Muscle of arm (tissue), 14 donors: ENCODE measurements at places on chromosomes 4 and X.

- no peak for DNase-seq
Observed at GRCh38 chrX:10193587-10193986, 36.8 kb downstream of the CLCN4 start.

GRCh38 chr4:169485791-169486742, 126.3 kb downstream of the NEK1 start:
- DNase-seq, result peak; percentile 70

GRCh38 chr4:39452153-39452859, 6.4 kb downstream of the RPL9 start:
- DNase-seq, result no peak

DNA sequence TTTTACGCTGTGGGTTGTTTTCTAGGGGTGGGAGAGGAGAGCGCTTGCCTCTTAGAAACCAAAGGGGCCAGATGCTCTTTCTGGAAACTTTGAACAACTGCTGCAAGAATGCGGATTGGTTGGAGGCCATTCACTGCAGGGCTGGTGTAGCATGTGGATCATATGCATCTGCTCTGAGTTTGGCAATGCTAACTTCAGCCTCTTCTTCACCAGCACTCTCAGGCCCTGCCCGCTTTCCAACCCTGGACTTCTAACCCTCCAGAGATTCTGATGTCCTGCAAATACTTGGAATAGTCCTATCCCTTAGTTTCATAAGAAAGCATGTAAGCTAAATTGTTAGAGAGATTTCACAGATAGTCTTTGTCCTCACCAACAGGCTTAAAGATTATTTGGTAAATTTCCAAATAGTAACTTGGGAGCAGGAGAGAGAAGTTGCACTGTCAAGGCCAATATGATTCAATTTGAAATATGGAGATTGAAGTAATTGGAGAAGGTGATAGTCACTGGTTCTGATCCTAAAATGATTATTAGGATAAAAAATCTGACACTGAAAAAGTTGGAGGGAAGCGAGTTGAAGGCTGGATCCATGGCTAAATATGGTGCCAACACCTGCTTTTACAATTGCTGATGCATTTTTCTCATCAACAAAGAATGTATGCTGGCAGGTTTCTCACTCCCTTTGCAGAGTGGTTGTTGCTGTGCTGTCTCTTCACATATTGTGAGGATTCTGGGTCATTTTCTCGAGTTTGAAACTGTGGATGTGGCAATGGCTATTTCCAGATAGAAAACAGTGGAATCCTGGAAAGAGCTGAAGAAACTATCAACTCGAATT, 210.4 kb downstream of the PTTG2 start:
- DNase-seq, result peak; percentile 83

DNA sequence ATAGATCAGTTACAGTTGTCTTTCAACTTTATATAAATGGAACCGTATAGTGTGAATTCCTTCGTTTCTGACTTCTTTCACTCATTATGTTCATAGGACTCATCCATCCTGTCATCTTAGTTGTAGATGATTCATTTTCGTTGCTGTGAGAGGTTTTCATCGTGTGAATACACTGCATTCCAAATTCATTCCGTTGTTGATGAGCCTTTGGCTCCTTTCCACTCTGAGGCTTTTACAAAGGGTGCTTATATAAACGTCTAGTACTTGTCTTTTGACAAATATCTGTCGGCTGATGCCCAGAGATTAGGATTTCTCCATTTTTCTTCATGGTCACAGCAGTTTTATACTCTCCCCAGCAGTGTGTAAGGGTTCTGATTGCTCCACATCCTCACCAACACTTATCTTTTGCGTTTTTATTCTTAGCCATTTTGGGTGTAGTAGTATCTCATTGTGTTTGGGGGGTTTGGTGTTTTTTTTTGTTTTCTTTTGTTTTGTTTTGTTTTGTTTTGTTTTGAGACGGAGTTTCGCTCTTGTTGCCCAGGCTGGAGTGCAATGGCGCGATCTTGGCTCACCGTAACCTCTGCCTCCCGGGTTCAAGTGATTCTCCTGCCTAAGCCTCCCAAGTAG, 48.6 kb downstream of the LRP2BP start:
- no peak for DNase-seq

DNA sequence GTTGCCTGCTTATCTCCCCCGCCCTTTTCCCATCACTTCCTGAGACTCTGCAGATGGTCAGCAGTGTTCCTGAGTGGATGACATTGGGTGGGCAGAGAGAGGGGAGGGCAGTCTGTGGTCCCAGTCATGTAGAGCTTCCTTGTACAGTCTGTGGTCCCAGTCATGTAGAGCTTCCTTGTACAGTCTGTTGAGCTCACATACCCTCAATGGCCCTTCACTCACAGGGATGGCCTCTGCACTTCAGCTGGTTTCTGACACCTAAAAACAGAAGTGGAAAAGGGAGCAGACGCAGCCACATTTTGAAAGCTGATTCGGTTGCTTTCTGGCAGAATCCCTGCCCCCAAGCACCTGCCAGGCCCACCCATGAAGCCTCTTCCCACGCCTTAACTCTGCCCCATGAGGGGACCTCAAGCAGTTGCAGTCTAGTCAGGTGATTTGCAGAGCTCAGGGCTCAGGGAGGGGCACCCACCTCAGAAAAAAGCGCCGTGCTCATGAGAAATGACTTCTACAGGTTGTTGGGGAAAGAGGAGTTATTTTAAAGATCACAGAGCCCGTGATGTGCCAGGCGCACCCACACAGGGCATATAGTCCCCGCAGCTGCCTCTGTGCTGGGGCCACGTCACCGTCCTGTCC, 3.6 kb upstream of the TMEM271 start:
- no peak for DNase-seq

- no peak for DNase-seq
Observed at GRCh38 chrX:79400623-79401022, 33.5 kb upstream of the ITM2A start.

DNA sequence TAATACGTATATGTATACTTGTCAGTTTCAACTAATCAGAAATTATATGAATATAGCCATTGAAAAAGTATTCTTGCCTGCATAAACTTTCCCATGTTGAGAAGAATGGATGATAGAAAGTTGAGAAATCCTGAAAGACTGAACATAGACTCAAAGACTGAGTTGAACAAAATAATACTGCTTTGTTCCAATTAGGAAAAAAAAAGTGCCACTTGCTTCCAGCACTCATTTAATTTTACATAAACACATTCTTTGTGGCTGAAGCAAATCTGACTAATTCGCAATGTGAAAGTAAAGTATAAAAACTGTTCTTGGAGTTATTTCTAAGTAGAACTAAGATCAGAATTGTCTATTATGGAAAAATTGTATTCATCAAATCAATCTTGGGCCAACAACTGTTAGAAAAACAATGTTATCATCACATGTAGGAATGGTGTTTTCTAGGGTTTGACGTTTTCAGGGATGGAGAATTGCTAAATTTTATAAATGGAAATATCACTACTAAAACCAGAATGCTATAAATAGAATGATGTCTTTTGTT, 2334.6 kb downstream of the PCDH7 start:
- no peak for DNase-seq

DNA sequence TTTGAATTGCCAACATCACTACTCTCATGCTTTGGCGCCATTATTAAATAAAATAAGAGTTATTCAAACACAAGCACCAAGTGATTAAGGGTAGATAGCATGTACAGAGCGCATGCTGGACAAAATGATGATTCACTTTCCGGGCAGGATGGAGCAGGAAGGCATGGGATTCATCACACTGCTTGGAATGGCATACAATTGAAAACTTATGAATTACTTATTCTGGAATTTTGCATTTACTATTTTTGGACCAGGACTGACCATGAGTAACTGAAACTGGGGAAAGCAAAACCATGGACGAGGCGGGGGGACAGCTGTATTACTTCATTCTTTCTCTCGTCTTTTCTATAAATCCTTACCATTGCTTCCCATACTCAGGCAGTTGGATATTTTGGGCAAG, 28.5 kb upstream of the FGF5 start:
- DNase-seq, result no peak

DNA sequence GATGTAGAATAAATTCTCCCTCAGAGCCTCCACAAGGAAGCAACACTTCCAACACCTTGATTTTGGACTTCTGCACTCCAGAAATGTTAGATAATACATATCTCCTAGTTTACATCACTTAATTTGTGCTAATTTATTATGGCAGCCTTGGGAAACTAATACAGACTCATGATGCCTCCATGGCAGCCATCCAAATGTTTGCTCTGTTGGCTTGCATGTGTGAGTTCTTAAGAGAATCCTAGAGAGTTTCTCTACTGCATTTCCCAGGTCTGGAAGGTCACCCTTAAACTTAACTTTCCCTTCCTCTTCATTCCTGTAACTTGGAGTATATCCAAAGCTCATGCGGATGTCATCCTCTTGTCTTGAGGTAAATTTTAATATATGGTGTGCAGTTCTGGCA, 956.1 kb downstream of the ADGRL3 start:
- DNase-seq, result no peak

DNA sequence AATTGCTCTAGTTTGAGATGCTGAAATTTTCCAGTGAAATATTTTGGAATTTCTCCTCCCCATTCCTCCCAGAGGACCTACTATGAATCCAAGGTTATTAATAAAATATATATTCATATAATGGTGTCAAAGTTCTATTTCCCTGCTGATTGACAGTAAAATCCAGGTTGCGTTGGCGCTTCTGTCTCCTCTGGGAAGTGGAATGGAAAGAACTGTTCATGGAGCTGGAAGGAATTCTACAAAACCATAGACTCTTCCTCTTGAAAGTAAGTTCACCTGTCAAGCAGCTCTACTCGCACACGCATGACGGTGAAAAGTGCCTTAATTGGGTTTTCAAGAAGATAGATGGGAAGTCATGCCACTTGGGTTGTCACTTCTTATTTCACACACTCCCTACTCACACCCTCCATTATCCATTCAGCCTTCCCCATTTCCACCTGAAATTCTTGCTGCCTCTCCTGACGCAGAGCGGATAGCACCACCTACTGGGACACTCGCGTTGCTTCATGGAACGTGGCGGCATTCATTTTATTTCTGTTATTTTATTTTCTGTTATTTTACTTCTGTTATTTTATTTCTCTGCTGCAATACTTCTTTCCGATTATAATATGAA, 351.6 kb downstream of the NLGN4X start:
- DNase-seq, result no peak

DNA sequence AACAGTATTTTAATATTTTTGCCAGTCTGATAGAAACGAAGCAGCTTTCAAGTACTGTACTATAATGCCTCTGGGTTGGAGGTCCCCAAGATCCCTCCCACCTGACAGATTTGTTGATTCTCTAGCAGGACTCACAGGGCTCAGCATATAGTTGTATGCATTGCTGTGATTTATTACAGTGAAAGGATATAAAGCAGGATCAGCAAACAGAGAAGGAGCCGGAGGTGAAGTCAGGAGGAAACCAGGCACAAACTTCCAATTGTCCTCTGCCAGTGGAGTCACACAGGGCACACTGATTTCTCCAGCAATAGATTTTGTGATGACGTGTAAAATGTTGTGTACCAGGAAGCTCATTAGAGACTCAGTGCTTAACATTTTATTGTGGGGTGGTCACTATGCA, 19.0 kb downstream of the USP53 start:
- DNase-seq, result no peak

DNA sequence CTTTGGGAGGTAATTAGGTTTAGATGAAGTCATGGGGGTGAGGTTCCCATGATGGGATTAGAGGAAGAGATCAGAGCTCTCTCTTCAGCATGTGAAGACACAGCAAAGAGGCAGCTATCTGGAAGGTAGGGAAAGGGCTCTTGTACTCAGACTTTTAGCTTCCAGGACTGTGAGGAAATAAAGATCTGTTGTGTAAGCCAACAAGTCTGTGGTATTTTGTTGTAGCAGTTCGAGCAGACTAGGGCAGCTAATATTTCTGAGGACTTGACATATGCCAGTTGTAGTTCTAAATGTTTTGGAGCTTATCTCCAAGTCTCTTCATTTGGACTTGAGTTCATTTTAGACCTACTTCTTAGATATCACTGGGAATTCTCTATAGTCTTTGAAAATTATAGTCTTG, 137.3 kb upstream of the PDE5A start:
- DNase-seq, result no peak

GRCh38 chr4:152039691-152040090, 278.9 kb upstream of the GATB start:
- no peak for DNase-seq

- no peak for DNase-seq
Observed at GRCh38 chrX:54049801-54050200, 5.5 kb upstream of the PHF8 start.

DNA sequence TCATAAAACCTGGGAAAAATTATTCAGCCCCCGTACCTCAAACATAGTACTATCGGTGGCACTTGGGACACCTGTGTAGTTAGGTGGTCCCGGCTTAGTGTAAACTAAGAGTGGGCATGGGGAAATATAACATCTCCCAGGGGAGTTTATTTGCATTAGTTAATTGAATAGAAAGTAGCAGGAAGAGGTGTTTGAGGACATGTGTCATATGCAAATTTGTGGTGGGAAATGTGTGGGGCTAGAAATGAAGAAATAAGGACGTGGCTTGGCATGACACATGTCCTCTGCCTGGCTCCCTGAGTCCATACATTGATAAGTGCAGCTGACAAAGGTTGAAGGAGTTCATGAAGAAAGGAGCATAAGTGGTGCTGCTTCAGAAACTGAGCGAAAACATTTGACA, 483.6 kb downstream of the SH2D1A start:
- no peak for DNase-seq

GRCh38 chr4:10460313-10461047, 3.3 kb upstream of the ZNF518B start:
- no peak for DNase-seq
